Coronary artery (tissue), 2 donors: ENCODE measurements at places on chromosomes 3 and 15.

- DNase-seq = no peak
These were observed 12.3 kb upstream of the EHD4 start for GRCh38 chr15:41984622-41985021.

- peak; percentile 62 for DNase-seq
These were observed 159.9 kb downstream of the KLF13 start for GRCh38 chr15:31486506-31486905.

- no peak for DNase-seq
These were observed 12.2 kb upstream of the MAPK6 start for GRCh38 chr15:52006702-52007340.

DNA sequence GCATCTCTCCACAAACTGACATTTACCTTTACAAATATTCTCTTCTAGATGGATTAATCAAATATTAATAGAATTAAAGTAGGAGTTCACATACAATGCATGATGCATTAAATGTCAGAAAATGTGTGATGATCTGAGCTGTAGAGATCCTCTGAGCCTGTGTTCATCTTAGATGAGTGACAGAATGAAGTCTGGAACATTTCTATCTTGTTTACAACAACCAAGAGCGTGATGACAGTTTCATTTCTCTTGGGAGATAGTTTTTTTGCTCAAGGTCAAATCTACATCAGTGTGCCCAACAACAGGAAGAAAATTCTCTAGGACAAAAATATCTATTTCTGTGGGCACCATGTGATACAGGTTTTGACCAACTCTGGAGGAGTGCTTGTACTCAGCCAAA lies 211.9 kb downstream of the MYRIP start:
- no peak for DNase-seq

DNA sequence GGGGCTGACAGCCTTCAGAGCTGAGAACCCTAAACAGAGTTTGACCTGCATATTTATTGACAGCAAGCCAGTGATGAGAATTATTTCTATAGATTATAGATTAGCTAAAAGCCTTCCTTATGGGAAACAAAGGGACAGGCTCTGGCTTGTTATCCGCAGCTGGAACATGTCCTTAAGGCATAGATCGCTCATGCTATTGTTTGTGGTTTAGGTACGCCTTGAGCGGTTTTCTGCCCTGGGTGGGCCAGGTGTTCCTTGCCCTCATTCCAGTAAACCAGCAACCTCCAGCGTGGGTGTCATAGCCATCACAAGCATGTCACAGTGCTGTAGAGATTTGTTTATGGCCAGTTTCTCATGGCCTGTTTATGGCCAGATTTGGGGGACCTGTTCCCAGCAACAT lies 10.2 kb upstream of the FAH start:
- no peak for DNase-seq
